ENCODE measurements at places on chromosomes 5 and 9.
A peak's percentile ranks its signal among the peaks of the same experiment; 100 is the strongest.

DNA sequence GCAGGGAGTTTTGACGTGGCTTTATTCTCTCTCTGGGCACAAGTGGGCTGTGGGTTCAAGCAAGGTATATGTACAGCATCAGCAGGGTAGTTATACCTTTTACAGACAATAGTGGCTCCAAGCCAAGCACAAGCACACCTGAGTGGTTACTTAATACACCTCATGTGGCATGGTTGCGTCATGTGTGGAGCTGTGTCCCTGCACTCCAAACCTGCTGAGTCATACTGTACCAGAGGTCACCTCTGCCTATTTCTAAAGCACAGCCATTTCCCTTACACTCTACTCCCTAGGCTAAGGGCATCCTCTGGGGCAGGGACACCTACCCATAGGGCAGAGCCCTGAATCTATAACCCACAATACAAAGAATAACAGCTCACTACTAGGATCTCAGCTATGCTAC, 147.3 kb downstream of the OSTF1 start:
- no peak for DNase-seq

DNA sequence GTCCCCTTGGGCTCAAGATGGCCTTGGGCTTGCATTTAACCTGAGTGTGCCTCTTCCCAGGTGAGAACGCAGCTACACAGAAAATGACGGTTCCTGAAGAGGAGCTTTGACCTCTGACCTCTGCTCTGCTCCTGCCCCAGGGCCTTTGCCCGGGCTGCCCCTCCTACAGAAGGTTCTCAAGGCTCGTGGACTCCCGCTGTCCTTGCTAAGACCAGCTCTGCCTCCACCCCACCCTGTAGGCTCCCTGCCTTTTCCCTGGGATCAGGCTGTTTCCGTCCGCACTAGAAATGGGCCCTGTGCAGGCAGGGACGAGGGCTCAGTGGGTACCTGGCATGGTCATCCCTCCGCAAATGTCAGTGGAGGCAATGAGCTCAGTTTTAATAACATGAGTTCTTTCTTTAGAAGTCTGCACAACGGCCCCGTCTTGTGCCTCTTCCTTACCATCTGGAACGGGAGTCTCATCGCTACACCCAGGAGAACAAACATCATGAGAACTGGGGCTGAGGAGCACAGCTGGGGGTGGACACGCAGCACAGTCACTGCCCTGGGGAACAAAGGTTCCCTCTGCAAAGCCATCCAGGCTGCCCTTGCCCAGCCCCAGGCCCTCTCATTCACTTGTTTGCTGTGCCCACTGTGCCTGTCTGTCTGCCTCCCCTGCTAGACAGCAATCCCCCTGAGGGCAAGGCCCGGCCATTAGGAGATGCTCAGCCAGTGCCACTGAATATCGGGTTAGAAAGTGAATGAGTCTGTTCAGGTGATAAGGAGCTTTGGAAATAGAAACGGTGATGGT, 26.7 kb upstream of the LPCAT1 start:
- DNase-seq, result no peak

DNA sequence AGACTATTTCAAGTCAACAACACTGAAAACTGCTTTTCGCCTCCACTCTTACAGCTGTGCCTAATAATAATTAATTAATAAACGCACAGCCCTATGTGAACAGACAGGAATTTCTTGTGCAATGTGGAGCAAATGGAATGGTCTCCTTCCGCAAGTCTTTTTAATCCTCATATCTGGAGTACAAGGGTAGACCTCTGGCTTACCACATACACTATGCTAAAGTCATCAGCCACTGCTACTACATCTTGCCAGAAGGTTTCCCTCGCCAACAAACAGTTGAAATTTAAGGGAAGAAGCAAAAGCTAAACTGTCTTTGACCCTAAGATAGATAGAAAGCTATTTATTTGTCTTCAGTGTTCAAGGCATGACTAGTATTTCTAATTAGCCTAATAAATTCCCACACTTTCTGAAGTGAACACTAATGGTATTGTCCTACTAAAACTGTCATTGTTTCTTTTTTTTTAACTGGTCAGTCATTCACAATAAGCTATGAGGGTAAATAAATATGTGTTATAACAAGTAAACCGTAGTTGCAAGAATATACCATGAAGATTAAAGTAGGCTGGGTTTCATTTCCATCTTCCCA, 63.9 kb downstream of the GOLPH3 start:
- no peak for DNase-seq

GRCh38 chr5:132883261-132883834, 9.9 kb downstream of the LEAP2 start:
- DNase-seq, result peak; percentile 43

GRCh38 chr5:156929366-156929948, 33.6 kb downstream of the TIMD4 start:
- no peak for DNase-seq

GRCh38 chr5:143350751-143351602, 52.5 kb downstream of the NR3C1 start:
- DNase-seq, result no peak

DNA sequence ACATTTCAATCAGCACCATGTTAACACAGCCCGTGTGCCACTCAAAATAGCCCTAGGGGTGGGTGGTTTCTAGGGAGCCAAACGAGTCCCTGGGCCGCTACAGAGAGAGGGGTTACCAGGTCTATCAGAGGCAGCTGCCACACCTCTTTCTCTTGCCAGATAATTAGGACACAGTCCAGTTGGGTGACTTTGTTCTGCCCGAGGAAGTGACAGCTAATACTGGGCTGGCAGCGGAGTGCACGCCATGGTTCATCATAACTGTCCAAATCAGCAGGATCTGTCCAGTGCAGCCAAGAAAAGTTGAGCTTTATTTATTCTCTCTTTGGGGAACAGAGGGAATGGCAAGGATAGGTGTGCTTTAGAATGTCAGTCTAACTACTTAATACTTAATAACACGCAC, 583.8 kb downstream of the BRINP1 start:
- no peak for DNase-seq

- DNase-seq, result no peak
These were observed 15.3 kb downstream of the MYMK start for GRCh38 chr9:133509179-133510083.

- DNase-seq, result no peak
These were observed 59.9 kb upstream of the CER1 start for GRCh38 chr9:14782286-14783051.

DNA sequence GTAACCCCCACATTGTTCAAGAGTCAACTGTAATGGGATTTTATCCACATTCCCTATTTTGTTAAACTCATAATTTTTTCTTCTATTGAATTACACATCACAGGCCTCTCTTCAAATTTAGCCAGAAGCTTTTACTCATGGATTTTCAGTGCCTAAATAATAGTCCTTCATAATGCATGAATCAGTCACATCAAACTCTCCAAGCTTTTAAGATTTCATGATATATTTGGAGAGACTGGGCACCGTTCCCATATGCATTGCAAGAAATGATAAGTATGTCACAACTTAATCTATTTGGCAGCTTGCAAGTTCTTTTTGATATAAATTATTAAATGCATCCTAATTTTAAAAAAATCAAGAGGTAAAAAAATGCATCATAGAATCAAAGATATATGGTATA, 465.9 kb downstream of the DMAC1 start:
- DNase-seq, result no peak

DNA sequence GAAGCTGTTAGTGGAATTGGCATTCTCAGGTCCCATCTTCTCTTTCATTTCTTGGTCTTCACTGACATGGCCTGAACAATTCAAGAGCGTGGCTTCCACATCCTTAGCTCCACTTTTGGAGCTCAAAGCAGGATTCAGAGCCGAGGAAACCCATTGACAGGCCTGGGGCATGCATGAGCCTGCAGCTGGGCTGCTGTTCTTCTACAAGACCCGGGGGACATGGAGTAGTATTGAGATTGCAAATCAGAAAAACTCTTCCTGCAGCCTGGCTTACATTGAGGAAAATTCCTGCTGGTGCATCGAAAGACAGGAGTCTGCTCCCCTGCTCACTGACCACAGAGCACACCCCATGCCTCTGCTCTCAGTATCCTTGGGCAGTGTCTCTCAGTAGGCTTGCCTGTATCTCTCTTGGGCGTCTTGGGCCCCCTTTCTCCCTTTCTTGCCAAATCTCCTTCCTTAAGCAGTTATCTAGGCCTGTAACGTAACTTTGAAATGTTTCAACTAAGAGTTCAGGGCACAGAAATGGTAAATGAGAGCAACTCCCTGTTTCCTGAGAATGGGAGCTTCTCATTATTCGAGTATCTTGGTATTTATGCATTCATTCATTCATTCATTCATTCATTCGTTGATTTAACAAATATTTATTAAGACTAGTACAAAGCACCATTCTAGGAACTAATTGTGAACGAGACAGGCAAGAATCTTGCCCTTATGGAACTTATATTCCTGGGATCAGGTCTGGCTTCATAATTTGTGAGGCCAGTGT, 603.6 kb upstream of the CLINT1 start:
- DNase-seq, result no peak

- DNase-seq, result no peak
These were observed 481.6 kb upstream of the KIF2A start for GRCh38 chr5:61824396-61824795.

DNA sequence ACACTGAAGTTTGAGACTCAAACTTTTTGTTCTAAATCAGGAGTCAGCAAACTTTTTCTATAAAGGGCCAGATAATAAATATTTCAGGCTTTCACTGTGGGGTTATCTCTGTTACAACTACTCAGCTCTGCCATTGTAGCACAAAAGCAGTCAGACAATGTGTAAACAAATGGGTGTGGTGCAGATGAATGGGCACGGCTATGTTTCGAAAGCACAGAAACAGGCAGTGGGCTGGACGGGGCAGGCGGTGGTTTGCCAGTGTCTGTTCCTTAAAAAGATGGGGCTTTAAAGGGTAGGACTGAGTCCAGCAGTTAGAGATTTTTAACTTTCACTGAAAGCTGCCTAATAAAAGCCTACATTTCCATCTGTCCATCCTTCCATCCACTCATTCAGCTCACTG, 48.9 kb downstream of the PFDN1 start:
- no peak for DNase-seq

DNA sequence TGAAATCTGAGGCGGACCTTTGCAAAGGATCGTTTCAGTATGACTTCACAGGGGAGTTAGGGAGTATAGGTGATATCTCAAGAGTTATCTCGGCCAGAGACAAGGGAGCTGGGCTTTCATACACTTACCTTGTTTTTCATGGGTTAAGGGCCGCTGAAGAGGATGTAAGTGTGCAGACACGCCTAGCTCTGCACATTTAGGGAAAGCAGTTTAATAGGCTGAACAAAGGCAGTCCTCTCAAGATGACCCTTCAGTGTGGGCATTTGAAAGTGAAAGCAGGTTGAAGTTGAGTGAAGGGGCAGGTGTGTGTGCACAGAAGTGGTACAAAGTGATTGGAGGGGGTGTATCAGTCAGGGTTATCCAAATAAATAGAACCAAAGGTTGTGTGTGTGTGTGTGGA, 33.1 kb upstream of the PRXL2C start:
- DNase-seq, result no peak

DNA sequence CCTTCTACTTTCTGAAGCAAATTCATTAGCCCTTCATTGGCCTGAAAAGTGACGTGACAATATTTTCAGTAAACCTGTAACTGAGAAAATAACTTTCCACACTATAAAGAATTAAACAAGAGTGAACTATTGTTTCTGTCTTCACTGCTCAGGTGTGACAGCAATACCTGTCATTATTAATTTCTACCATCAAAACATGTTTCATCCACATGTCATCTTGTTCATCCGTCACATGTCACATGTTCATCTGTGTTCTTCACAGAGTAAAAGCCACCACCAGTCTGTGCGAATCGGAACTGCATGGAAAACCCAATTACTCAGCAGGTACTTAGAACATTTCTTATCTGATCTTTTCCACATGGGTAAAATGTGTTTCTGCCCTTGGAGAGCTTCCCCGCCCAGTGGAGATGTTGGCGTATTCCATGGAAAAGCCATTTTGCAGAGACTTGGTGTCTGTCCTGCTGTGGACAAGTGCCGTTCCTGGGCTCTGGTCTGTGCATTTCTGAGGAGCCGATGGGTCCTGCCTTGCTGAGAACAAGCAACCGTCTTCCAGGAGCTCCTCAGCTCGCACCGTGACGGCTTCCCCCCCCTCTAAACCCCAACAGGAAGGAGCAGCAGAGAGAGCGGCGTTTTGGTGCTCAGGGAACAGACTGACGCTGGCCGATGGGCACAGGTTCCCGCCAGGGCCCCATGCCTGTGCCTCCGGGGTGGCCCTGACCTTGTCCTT, 10.6 kb upstream of the EXOC3 start:
- no peak for DNase-seq

DNA sequence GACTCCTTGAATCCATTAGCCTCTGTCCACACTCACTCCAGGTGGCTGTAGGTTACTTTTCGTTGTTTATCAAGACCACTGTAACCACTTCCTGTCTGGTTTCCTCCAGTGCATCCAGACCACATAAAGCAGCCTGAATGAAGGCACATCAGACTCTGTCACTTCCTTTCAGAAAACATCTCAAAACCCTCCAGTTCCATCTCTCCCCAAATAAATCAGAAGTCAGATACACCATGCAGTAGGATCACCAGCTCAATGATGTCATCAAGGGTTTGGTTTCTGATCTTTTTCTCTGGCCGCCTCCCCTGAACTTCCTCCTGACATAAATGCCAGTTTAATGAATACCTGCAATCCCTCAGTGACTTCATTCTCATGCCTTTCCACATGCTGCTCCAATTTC, 161.2 kb downstream of the ZNF462 start:
- no peak for DNase-seq

DNA sequence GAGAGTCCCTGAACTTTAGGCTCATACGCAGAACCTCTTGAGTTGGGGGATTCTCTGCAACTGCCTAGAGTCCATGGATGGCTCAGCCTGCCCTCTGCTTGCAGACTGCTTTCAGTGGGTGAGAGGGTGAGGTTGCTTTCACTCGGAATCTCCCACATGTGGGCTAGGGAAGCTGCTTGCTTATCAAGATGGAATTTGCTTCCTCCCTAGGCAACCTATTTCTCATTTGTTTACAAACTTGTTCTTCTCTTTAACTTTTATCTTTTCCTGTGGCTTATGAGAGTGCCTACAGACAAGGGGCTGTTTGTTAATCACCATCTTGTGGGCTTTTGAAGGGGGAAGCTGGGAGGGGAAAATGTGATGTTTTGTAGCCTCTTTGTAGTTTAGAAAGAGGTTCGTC, 10.0 kb downstream of the TLE4 start:
- no peak for DNase-seq

DNA sequence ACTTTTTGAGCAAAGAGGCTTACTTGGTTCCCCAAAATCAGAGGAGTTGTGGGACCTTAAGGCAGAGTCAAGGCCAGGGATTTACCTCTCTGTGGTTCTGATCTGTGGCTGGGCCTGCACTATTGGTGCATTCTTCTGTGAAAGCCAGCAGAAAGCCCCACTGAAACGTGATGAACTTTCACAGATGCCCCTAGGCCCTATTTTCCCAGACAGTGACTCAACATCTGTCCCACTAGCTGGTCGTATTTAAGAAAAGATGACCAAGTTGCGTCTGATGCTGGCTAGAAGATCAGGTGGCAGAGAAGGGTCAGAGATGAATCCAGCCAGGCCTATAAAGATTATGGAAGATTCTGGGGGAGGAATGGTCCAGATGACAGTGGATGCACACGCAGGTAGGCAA, 153.1 kb downstream of the ACTL7B start:
- no peak for DNase-seq

- no peak for DNase-seq
These were observed 37.2 kb downstream of the CENPK start for GRCh38 chr5:65525726-65526125.

GRCh38 chr5:32144378-32145207, 29.5 kb downstream of the GOLPH3 start:
- DNase-seq, result no peak
